ENCODE measurements at places on chromosomes 1 and 21. TPM values are rescaled to one million over a fixed set of nuclear protein-coding genes. Genes with fewer than 3 reads are reported as not detected.
A peak's percentile ranks its signal among the peaks of the same experiment; 100 is the strongest.

- DNase-seq = no peak
Observed at GRCh38 chr1:226629210-226629895, 80.8 kb downstream of the STUM start.

DNA sequence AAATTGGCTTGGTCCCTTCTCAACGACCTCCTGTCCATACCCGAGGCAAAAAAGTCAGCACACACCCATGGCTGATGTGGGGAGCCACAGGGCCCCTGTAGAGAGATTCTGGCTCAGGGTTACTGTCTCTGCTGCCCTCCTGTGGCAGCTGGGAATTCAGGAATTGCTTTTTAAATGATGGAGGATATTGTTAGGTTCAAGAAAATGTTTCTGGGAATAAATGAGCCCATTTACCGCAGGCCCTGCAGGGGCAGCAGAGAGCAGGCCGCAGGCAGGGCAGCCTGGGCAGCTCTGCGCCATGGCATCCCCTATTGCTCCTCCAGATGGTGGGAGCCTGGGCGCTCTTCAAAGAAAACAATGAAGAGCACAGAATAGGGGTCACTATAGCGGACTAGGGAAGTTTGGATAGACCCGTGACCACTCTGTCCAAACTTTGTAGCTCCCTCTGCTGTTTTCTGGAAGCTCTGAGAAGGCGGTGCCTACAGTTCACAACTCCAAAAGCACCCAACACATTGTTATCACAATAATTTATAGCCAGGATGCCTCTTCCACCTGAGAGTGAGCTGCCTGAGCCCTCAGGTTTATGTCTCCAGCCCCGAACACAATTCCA is 201.1 kb downstream of the BACH1 start:
- peak; percentile 41 for DNase-seq

GRCh38 chr1:244381878-244382565 is 69.7 kb downstream of the ADSS2 start:
- no peak for DNase-seq

DNA sequence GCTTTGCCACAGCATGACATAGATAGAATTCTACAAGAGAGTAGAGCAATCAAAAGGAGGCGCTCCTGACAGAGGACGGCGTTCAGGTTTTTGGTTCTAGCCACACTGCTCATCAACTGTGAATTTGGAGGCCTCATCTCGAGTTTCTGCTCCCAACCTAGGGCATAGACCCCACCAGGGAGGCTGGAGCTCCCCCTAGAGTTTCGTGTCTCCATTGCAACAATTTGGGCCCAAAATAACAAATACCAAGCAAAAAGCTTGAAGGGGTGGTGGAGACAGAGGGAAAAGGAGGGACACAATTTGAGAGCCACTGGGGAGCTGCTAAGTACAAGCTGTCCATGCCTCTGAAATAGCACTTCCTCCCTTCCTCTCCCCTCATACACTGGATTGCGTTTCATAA is 297.0 kb downstream of the GPATCH2 start:
- DNase-seq = peak; percentile 43

DNA sequence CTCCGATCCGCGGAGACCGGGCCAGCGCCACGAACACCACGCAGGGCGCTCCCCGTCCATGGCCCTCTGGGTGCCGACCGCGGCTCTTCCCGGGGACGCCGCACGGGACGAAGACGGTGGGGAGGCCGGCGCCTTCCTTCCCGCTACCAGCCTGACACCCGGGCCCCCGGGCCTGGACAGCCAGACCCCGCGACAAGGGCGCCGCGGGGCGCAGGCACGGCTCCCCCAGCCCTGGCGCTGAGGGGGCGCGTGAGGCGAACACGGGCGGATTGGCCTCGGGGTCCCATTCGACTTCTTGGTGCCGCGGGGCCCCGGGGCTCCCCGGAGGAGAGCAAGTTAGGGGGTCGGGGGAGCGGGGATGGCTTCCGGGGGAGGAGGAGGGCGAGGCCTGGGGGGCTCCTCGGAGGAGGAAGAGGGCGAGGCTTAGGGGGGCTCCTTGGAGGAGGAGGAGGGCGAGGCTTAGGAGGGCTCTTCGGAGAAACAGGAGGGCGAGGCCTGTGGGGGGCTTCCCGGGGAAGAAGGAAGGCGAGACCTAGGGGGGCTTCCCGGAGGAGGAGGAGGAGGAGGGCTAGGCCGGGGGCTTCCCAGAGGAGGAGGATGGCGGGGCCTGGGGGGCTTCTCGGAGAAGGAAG is 537 bp upstream of the KLHL17 start:
- no peak for DNase-seq

DNA sequence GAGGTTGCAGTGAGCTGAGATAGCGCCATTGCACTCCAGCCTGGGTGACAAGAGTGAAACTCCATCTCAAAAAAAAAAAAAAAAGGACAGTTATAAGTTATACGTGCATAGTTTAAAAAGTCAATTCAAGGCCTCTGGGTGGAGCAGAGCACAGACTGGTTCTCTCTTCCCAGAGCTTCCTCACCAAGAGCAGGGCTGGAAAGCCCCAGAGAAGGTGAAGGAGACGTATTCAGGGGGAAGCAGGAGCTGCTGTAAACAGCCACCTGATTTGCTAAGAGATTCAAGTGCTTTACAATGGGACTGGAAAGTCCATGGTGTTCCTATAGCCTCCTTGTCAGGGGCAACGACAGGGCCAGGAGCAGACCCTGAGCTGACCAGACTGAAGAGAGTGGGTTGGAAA is 85.0 kb upstream of the LYST start:
- no peak for DNase-seq

DNA sequence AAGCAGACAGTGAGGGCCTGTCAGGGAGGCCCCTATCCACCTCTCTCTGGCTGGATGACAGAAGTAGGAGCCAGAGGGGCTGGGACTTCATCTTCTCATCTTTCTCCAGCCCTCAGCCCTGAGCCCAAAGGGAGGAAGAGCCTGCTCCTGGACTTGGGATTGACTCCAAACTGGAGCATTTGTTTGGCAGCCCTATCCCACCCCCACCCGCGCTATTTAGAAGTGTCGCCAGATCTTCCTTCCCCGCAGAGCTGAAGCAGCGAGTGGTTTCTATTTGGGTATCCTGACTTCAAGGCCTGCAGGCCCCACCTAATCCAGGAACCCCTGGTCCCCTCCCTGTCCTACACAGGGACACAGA is 9.6 kb downstream of the NES start:
- no peak for DNase-seq

GRCh38 chr1:42006836-42007235 is 88.1 kb upstream of the HIVEP3 start:
- no peak for DNase-seq

GRCh38 chr21:15272591-15272990 is 207.8 kb upstream of the NRIP1 start:
- DNase-seq = no peak

- no peak for DNase-seq
Observed at GRCh38 chr1:207644166-207644851, 624 bp upstream of the CR1L start.

- no peak for DNase-seq
Observed at GRCh38 chr21:25409978-25410377, 197.3 kb downstream of the MRPL39 start.

GRCh38 chr1:145961425-145962156 is 2.8 kb downstream of the ANKRD34A start:
- no peak for DNase-seq

DNA sequence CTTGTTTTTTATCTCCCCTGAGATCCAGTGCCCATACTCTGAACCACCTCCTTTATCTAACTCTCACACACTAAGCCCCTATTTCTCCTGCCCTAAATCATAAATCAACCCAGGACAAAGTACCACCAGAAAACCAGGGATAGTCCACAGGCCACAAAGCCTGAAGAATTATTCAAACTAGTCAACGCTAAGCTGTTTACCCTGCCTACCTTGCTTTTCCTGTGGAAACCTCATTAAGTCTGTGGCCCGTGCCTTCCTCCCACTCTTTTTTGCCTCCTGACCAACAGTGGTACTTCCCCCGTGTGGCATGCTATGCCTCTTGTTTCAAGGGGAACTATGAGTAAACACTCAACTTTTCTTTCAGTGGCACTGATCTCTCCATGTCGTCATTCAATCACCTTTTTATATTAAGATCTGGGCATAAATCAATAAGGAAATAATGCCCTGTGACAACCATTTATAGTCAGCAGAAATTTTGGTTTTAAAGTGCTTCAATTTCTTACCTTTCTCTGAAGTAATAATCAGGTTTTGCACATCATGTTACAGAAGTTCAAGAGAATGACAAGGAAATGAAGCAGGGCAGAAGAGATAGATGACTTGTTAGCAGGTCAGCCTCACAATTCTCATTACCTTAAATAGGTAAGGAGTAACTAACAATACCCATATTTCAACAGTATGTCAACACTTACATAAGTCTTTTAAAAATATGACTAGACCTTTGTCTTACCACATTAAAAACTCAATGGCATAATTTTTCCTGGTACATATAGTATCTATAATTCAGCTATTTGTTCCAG is 32.1 kb downstream of the EYA3 start:
- no peak for DNase-seq

- no peak for DNase-seq
Observed at GRCh38 chr21:37644636-37645035, 271.6 kb downstream of the KCNJ6 start.

GRCh38 chr21:46020581-46020980 is 39.0 kb downstream of the COL6A1 start:
- no peak for DNase-seq

DNA sequence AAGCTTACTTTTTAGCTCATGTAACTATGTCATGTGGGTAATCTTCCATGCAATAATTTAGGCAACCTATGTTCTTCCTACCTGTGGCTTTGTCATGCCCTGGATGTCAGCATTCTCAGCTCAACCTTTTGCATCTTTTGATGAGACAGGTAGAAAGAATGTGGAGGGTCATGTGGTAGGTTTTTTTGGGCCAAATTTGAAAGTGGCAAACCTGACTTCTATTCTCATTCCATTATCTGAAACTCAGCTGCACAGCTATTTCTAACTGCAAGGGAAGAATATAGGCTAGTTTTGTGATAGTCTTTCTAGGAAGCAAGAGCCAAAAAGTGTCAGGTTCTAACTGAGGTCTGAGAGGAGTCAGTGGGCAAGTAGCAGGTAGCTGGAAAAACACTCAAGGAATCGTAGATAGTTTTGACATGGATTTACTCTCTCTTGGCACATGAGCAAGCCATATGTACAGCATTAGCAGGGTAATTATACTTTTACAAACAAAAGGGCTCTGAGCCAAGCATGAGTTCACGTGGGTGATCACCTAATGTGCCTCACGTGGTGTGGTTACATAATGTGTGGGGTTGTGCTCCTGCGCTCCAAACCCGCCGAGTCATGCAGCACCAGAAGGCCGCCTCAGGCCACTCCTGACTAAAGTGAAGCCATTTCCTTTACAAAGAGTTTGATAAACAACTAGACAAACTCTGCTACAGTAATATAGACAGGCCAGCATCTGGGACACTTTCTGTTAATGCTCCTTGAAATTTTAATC is 1013.8 kb downstream of the PLA2G4A start:
- no peak for DNase-seq

DNA sequence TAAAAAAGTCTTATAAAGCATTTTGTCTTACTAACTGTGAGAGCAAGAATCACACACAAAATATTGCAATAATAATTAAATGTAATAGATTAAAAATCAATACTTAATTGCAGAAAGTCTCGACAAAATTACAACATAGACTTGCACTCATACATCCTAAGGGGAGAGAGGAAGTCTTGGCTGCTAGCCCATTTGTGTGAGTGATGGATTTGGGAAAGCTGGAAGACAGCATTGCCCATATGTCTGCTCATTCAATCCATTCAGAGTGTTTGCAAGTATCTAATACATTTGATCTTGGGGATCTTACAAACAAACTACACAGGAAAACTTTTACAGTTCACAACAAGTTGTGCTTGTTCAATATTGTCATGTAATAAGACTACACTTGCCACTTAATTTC is 140.5 kb downstream of the COL11A1 start:
- no peak for DNase-seq

DNA sequence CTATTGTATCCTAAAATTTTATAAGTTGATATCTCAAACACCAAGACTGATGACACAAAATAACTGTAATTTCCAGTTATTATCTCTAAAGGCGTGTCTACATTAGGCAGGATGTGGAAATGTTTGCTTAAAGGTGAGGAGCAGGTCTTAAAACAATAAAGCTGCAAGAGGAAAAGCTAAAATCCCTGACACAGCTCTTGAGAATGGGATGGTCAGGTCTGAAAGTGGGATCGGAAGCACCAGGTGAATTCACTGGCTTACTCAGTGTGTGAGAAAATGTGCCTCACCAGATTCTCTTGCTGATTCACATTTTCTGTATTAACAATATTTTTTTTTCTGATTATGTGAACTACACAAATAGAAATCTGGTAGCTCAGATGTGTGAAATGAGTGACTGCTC is 421.9 kb upstream of the ADAMTS5 start:
- DNase-seq = no peak

DNA sequence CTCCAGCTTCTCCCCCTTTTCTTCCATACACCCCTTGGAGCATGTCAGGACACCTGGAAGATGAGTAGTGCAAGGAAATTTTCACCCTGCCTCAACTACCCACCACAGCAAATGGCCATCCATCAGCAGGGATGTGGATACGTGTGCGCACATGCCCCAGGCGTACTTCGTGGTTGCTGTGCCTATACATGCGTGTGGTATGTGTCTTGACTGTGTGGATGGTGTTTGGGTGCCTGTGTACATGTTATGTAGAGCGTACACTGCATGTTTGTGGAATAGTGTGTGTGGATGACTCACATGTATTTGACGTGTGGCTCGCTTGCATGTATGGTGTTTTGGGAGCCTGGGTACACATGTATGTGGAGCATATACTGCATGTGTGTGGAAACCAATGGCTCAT is 158.5 kb downstream of the RRAGC start:
- DNase-seq = no peak

DNA sequence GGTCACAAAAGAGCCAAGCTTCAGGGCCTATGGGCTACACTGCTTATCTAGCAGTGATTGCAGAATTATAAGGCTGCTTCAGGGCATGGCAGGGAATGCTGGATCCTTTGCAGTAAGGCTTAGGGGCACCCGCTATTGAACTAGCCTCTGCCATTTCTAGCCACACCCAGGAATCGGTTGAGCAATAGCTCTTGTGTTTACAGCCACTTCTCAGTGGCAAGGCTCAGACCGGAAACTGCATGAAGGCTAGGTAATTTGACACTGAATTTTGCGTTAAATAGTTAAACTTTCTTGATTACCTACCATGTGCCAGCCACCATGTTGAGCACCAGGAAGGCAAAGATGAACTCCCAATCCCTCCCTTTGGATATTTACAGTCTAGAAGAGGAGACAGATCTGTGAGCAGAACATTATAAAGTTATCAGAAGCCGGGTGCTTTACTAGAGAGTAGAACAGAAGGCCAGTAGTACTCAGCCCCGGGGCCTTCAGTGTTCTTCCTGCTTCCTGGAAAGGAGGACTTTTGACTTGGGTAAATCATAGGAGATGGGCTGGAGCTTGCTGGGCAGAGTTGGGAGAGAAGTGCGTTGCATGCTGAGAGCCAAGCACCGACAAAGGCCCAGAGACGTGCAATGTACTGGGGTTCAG is 98.6 kb upstream of the LPGAT1 start:
- DNase-seq = peak; percentile 44

GRCh38 chr1:34653110-34653509 is 101.7 kb upstream of the GJB5 start:
- no peak for DNase-seq

GNL2 gene
- 53.8 TPM for total RNA-seq

KNCN gene
- total RNA-seq = not detected

DNASE2B gene
- not detected for total RNA-seq

SH3BGR gene
- 0.82 TPM for total RNA-seq

ALPL gene
- 0.79 TPM for total RNA-seq

PTPN14 gene
- 103 TPM for total RNA-seq

PPIAL4G gene
- not detected for total RNA-seq

KIAA1614 gene
- total RNA-seq = 0.26 TPM

DNAI4 gene
- total RNA-seq = 0.84 TPM
